WTC11 (cell line): ENCODE measurements at places on chromosomes 3 and 15. TPM values are rescaled to one million over a fixed set of nuclear protein-coding genes. Genes with fewer than 3 reads are reported as not detected.
A peak's percentile ranks its signal among the peaks of the same experiment; 100 is the strongest.

ACP3 gene
- 1.6 to 2.5 TPM (median 1.9 TPM) in 3 replicates for total RNA-seq

LRRC31 gene
- total RNA-seq: not detected in 3 replicates

SCN11A gene
- 0.13 to 0.27 TPM (median 0.25 TPM) in 3 replicates for total RNA-seq

ERICH6 gene
- total RNA-seq: 0.26 to 0.30 TPM in 2 of 3 replicates, not detected in the other

DAZL gene
- total RNA-seq: 3.3 to 4.3 TPM (median 3.9 TPM) in 3 replicates

TUSC7 gene
- total RNA-seq: not detected in 3 replicates

SPSB4 gene
- total RNA-seq: 19.4 to 19.7 TPM (median 19.6 TPM) in 3 replicates

PARP16 gene
- 4.7 to 6.2 TPM (median 5.8 TPM) in 3 replicates for total RNA-seq

- H3K4me3 ChIP-seq: no peak overlapping the region
- DNase-seq: no peak
- H3K36me3 ChIP-seq: no peaks in the 10 kb centered on the region
- no peak overlapping the region for H3K27ac ChIP-seq
- peaks cover 14% of the 10 kb centered on the region for H3K4me1 ChIP-seq
Measured at GRCh38 chr15:33028495-33028894, 166.0 kb downstream of the FMN1 start.

DNA sequence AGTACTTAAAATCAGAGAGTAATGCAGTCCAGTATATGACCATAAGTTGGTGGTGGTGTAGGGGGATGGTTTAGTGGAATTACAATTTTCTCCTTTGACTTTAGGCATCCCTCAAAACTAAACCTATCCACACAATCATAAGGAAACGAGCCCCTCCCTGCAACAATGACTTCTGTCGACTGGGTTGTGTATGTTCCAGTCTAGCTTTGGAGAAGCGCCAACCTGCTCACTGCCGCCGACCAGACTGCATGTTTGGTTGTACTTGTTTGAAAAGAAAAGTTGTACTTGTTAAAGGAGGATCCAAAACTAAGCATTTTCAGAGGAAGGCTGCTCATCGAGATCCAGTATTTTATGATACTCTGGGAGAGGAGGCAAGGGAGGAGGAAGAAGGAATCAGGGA lies 52.8 kb downstream of the MGA start:
- H3K4me3 ChIP-seq: no peak overlapping the region
- H3K4me1 ChIP-seq: no peaks in the 10 kb centered on the region
- DNase-seq: no peak
- H3K27me3 ChIP-seq: no peaks in the 10 kb centered on the region
- H3K27ac ChIP-seq: no peak overlapping the region

GRCh38 chr3:79390352-79390751 lies 377.4 kb downstream of the ROBO1 start:
- DNase-seq: no peak
- H3K4me3 ChIP-seq: no peak overlapping the region
- no peaks in the 10 kb centered on the region for H3K36me3 ChIP-seq
- no peaks in the 10 kb centered on the region for H3K27me3 ChIP-seq

GRCh38 chr3:185864767-185865166 lies 39.9 kb upstream of the IGF2BP2 start:
- peaks cover 9% of the 10 kb centered on the region for H3K4me1 ChIP-seq
- H3K27me3 ChIP-seq: no peaks in the 10 kb centered on the region
- H3K27ac ChIP-seq: no peak overlapping the region
- no peaks in the 10 kb centered on the region for H3K36me3 ChIP-seq
- DNase-seq: no peak
- no peak overlapping the region for H3K4me3 ChIP-seq

- H3K4me3 ChIP-seq: no peak overlapping the region
- H3K27ac ChIP-seq: peak overlapping the region; percentile 37; the same call in 1 of the 2 replicates
- no peak for DNase-seq
- peaks cover 24% of the 10 kb centered on the region for H3K36me3 ChIP-seq
Measured at GRCh38 chr15:41965441-41966413, 6.6 kb downstream of the EHD4 start.

- no peak for DNase-seq
- H3K4me1 ChIP-seq: 0 out of 2 replicates have a peak, but pooled peaks cover 5% of the 10 kb centered on the region
- H3K4me3 ChIP-seq: no peak overlapping the region
- H3K27me3 ChIP-seq: no peaks in the 10 kb centered on the region
- no peaks in the 10 kb centered on the region for H3K36me3 ChIP-seq
Measured at GRCh38 chr15:48427960-48428547, 96.8 kb downstream of the DUT start.

DNA sequence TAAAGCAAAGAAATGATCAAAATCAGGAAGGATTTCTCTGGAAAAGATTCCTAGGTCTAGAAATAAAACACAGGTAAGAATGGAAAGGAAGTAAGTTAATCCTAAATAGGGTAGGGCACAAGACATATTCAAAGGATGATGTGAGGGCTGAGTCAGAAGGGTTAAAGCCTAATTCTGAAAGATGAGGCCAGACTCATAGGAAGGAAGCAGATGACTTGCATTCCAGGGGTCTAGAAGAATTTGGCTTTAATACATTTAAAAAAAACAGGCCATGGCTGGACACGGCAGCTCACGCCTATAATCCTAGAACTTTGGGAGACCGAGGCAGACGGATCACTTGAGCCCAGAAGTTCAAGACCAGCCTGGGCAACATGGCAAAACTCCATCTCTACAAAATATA lies 3.2 kb downstream of the SSR3 start:
- no peaks in the 10 kb centered on the region for H3K27me3 ChIP-seq
- H3K4me1 ChIP-seq: peaks cover 20% of the 10 kb centered on the region
- DNase-seq: no peak

- no peaks in the 10 kb centered on the region; the same call in 1 of the 2 replicates for H3K27me3 ChIP-seq
- H3K27ac ChIP-seq: peak overlapping the region; percentile 63; the same call in 1 of the 2 replicates
- H3K36me3 ChIP-seq: no peaks in the 10 kb centered on the region
- peaks cover 19% of the 10 kb centered on the region for H3K4me1 ChIP-seq
Measured at GRCh38 chr15:74374648-74375302, 7.3 kb upstream of the CYP11A1 start.

DNA sequence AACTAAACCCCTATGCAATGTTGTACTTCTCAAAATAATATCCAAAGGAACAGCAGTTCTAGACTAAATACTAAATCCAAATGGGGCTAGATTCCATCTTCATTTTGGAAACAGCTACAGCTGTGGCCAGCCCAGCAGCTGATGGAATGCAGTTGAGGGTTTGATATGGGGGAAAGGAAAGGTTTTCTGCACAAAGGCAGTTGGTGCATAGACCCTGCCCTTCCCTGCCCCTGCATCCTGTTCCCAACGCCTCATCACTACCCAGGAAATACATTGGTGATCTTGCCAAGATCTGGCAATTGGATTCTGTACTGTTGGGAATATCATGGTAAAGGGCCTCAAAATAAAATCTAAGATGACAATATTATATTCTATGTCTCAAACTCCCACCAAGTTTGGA lies 43.9 kb downstream of the DTWD1 start:
- H3K36me3 ChIP-seq: no peaks in the 10 kb centered on the region
- no peak overlapping the region for H3K4me3 ChIP-seq
- peaks cover 10% of the 10 kb centered on the region for H3K4me1 ChIP-seq
- no peak overlapping the region for H3K27ac ChIP-seq
- no peaks in the 10 kb centered on the region; the same call in 1 of the 2 replicates for H3K27me3 ChIP-seq

GRCh38 chr3:24493746-24494617 lies 668 bp downstream of the THRB start:
- no peak overlapping the region for H3K27ac ChIP-seq
- no peaks in the 10 kb centered on the region for H3K36me3 ChIP-seq
- peaks cover 54% of the 10 kb centered on the region for H3K4me1 ChIP-seq
- H3K4me3 ChIP-seq: peak overlapping the region; percentile 89
- H3K27me3 ChIP-seq: peaks cover 50% of the 10 kb centered on the region

DNA sequence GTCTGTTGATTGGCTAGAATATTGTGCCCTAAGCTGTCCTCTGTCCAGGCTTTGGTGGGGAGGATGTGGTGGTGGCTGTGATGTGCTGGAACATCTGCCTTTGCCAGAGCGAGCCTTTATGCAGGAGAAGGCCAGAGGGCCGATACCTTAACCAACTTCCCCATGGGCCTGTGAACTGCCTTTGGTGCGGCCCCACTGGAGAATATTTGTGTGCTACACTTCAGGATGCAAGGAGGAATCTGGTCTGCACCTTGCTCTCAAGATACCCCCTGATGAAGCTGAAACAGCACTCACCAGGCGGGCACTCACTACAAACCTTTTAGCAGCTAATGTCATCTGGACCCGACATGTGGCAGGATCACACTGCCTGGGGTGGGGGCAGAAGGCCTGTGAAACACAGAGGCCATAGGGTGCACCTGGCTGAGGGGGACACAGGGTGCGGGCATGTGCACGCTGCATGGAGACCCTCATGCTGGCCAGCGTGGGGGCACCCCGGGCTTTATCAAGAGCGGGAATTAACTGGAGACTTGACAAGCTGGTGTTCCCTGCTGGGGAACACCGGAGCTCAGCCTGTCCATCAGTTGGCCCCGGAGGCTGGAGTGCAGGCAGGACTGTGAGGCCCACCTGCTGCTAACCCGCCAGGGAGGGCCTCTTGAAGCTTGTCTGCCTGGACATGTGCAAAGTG lies 16.4 kb downstream of the PRR23E start:
- peaks cover 13% of the 10 kb centered on the region for H3K4me1 ChIP-seq
- no peaks in the 10 kb centered on the region; the same call in 1 of the 2 replicates for H3K27me3 ChIP-seq
- H3K36me3 ChIP-seq: no peaks in the 10 kb centered on the region
- no peak overlapping the region for H3K4me3 ChIP-seq
- H3K27ac ChIP-seq: no peak overlapping the region

DNA sequence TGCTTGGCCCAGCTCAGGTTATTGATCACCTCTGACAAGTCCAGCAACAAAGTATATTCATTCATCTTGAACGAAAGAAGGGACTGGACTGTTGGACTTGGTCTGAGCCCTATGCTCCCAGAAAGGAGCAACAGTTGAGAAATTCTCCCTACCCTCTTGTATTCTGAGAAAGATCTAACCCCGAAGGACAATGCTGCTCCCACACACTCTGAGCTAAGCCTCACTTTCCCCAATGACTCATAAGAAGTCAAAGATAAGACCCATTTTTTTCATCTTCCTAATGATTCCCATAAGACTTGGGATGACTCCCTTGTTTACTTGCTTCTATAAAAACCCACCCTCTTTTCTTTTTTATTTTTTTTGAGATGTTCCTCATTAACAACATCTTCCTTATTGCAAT lies 549.4 kb upstream of the MDFIC2 start:
- H3K4me1 ChIP-seq: peaks cover 32% of the 10 kb centered on the region
- no peaks in the 10 kb centered on the region for H3K27me3 ChIP-seq
- no peak overlapping the region for H3K27ac ChIP-seq
- no peak overlapping the region for H3K4me3 ChIP-seq

GRCh38 chr3:152549263-152549662 lies 280.5 kb downstream of the MBNL1 start:
- no peaks in the 10 kb centered on the region for H3K27me3 ChIP-seq
- no peaks in the 10 kb centered on the region for H3K4me1 ChIP-seq
- no peak overlapping the region for H3K4me3 ChIP-seq
- H3K27ac ChIP-seq: no peak overlapping the region

- H3K4me1 ChIP-seq: peaks cover 5% of the 10 kb centered on the region; the same call in 1 of the 2 replicates
- H3K27ac ChIP-seq: 0 out of 2 replicates have a peak overlapping the region, but pooled peaks have one; percentile 30
- no peaks in the 10 kb centered on the region for H3K36me3 ChIP-seq
- peaks cover 29% of the 10 kb centered on the region for H3K27me3 ChIP-seq
Measured at GRCh38 chr3:9715764-9716437, 12.3 kb downstream of the CPNE9 start.

DNA sequence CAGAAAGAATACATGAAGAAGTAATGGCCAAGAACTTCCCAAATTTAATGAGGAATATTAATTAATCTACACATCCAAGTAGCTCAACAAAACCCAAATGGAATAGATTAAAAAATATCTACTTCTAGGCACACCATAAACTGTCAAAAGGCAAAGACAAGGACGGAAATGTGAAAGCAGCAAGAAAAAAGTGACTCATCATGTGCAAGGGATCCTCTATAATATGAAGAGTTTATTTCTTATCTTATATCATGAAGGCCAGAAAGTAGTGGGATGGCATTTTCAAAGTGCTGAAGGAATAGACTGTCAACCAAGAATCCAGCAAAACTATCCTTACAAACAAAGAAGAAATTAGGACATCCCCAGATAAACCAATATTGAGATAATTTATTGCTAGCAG lies 73.9 kb upstream of the PRICKLE2 start:
- no peaks in the 10 kb centered on the region for H3K4me1 ChIP-seq
- no peak for DNase-seq
- no peak overlapping the region for H3K27ac ChIP-seq
- no peak overlapping the region for H3K4me3 ChIP-seq

GRCh38 chr3:101979033-101979432 lies 129.7 kb downstream of the NFKBIZ start:
- peaks cover 17% of the 10 kb centered on the region for H3K27me3 ChIP-seq
- DNase-seq: no peak
- H3K36me3 ChIP-seq: no peaks in the 10 kb centered on the region
- no peak overlapping the region for H3K4me3 ChIP-seq
- H3K4me1 ChIP-seq: peaks cover 15% of the 10 kb centered on the region

DNA sequence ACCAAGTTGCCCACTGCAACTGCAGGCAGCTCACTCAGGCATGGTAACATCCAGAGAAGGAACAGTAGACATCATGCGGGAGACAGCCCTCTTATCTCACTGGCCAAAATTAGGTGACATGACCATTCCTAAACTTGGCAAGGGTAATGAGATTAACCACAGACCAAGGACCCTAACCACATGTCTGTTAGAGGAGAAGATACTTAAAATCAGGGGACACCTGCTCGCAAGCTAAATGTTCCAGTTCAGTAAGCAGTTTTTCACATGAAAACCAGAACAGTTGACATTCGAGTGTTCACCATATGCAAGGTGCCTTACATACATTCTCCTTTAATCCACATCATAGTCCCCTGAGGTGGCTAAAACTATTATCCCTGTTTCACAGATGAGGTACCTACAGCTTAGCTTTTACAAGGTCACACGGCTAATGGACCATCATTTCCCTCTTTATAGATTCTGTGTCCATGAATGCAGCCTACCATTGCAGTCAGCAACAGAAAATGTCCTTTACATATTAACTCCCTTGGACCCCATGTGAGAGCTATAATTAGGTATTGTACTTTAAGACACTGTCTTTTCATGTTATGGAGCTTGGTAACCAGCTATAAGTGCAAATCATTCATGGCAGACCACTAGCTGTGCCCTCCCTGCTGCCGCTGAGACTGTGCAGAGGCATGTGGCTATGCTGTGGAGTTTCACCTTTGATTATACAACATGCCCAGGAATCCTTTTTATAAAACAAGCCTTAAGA lies 154.1 kb downstream of the LIPC start:
- H3K36me3 ChIP-seq: peaks cover 3% of the 10 kb centered on the region; the same call in 1 of the 2 replicates
- H3K4me1 ChIP-seq: peaks cover 3% of the 10 kb centered on the region
- no peak overlapping the region for H3K27ac ChIP-seq

DNA sequence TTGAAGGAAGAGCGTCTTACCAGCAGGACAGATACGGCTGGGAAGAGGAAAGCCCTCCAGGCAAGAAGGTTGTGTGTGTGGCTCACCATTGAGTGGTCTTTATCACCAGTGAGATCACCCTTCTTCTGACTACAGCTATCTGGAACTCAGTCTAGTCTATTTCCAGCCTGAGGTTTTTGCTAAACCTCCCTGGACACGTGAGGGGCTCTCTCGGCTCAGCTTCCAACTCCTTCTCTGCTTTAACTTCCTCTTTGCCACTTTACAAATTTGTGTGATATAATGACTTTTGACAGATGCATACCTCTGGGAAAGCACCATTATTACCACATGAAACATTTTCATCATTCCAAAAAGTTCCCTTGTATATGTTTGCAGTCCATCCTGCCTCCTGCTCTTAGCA lies 15.3 kb upstream of the ROPN1 start:
- no peaks in the 10 kb centered on the region for H3K36me3 ChIP-seq
- H3K27ac ChIP-seq: no peak overlapping the region
- DNase-seq: no peak
- no peaks in the 10 kb centered on the region for H3K4me1 ChIP-seq
- H3K4me3 ChIP-seq: no peak overlapping the region

- no peak overlapping the region for H3K4me3 ChIP-seq
- H3K27me3 ChIP-seq: no peaks in the 10 kb centered on the region; the same call in 1 of the 2 replicates
- no peak overlapping the region for H3K27ac ChIP-seq
- no peak for DNase-seq
- no peaks in the 10 kb centered on the region for H3K4me1 ChIP-seq
Measured at GRCh38 chr3:9066775-9067174, 103.5 kb upstream of the RAD18 start.
